Stimulated activated CD4-positive, alpha-beta T cell treated with anti-CD3 and anti-CD28 coated beads, Interleukin-12 subunit alpha, Interleukin-12 subunit beta, amount 100 ng/mL, for 48 hours (primary cell): ENCODE measurements at places on chromosomes 6 and 20.

DNA sequence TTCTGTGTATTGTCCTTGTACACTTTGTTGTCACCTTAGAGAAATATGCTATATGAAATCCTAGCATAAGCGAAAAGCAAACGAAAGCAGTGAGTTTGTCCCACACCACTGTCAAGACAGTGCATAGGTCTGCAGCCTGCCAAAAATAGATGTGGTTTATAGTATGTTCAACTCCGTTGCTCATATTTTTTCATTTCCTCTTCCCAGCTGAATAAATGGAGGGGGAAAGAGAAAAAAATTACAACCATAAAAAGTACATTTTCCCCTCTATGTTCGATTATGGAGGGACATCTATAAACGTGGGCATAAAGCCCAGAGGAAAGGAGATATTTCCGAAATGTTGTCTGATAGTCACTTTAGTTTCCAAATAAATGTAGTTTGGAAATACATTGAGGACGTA is 25.8 kb downstream of the PRL start:
- no peak for DNase-seq

- no peak for DNase-seq
Measured at GRCh38 chr6:151054306-151054705, 185.5 kb upstream of the AKAP12 start.

- DNase-seq = no peak
Measured at GRCh38 chr20:8602389-8603116, 466.3 kb upstream of the PLCB4 start.

- DNase-seq = no peak
Measured at GRCh38 chr6:95593025-95593424, 15.7 kb downstream of the MANEA start.

- no peak for DNase-seq
Measured at GRCh38 chr6:13079096-13079723, 249.1 kb downstream of the TBC1D7 start.

DNA sequence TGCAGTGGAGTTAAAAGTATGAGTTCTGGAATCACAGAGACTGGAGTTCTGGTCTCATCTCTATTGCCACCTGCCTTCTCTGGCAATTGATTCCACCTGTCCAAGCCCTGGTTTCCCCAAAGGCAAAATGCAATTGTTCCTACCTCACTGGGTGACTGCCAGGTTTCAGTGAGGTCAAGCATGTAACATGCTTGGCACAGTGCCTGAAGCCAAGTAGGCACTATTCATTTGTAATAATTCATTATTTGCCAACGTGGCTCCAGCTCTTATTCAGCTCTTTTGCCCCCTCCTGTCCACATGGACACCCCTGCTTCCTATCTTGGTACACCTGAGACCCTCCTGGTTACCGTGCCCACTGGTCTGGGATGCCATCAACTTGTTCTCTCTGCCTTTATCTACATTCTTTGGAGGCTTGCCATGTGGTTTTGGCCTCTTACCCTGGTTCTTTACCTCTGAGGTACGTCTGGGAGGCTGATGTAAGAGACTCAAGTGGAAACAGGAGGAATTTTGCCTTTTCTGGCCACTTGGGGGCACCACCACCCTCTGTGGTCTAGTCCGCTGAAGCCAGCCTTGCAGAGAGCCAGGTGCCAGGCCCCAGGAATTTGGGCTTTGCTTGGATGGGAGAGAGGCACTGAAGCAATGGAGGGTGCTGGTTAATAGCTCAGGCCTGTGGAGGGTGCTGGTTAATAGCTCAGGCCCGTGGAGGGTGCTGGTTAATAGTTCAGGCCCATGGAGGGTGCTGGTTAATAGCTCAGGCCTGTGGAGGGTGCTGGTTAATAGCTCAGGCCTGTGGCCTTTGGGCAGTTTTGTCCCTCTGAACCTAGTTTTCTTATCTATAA is 1.7 kb downstream of the KCNK15 start:
- DNase-seq = peak; percentile 70

DNA sequence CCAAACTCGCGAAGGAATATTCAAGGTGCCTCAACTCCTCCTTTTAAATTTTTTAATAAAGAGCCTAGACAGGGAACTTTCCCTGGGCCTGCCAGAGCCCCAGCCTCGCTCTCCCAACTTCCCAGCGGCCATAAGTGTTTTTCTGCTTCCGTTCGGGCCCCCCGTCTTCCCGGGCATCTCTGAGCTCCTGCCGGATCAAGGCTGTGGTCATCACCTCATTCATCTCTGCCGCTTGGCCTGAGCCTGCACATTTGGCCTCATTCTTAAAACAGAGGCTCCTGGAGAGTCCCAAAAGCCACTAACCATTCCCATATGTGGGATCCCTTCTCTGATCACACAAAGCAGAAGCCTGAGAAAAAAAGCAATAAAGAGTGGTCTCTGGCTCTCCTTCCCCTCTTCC is 969.1 kb upstream of the DEFB115 start:
- no peak for DNase-seq

DNA sequence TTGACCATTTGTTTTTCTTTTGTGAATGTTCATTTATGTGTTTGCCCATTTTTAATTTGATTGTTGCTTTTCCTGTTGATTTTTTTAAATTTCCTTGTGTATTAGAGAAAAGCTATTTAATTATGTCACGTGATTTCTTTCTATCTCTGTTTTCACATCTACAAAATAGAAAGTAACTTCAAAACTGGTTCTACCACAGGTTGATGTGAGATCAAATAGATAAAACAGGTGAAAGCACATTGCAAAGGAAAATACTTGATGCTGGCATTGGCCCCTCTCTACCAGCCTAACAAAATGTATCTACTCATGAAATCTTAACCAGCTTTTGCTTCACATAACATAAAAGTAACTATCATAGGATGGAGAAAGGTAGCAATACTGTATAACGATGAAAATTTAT is 129.2 kb downstream of the TMEM242 start:
- no peak for DNase-seq

DNA sequence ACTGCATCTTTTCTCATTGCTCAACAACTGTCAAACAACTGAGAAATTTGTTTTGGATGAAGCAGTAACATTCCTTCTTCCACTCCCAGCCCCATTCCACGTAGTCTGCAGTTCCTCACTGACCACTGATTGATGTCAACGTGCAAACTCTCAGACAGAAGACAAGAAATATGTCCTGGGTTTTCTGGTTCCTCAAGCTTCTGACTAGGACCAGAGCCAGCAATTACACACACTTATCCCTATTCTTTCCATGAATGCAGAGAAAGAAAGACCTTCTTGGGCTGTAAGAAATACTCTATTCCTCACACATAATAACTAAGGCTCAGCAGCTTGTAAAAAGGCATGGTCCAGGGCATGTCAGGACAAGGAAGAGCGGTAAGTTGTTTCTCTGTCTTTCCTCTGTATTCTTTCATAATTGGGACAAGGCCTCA is 790.1 kb upstream of the SLC35B3 start:
- no peak for DNase-seq

- DNase-seq = no peak
Measured at GRCh38 chr6:82614518-82614917, 250.9 kb downstream of the TPBG start.

- DNase-seq = peak; percentile 18
Measured at GRCh38 chr6:85464722-85465150, 14.9 kb downstream of the NT5E start.

DNA sequence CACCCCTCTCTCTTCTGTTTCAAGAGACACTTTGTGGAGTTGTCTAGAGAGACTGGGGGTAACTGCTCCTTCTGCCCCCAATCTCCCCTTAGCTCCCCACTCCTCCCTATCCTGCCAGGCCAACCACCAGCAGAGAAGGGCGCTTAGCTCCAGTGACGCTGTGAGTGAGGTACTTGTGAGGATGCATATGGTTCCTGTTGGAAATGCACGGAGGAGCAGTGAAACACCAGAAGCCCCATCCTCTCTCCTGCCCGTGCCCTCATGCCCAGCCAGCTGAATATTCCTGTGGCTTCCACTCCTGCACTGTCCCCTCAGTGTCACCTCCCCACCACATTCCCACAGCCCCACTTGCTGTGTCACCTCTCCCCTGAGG is 11.9 kb downstream of the NT5E start:
- DNase-seq = no peak

- no peak for DNase-seq
Measured at GRCh38 chr20:1282966-1283365, 16.9 kb downstream of the SNPH start.

DNA sequence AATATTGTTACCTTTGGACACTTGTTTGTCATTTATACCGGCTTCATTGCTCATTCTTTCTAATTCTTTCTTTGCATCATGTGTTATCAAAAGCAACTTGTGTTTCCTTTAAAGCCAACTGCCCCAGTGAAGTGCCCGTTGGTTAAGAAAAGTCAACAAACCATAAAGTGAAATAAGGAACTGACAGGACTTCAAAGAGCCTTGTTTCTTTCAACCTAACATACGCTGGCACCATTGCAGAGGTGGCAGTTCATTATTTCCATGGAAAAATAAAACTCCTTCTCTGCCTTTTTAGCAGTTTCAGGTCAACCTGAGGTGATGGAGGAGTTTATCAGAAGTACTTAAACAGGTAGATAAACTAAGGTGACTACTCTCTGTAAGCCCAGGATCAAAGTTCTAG is 28.8 kb downstream of the FERMT1 start:
- no peak for DNase-seq

GRCh38 chr6:160259143-160259425 is 463 bp upstream of the SLC22A2 start:
- no peak for DNase-seq

GRCh38 chr20:31662372-31662854 is 24.7 kb downstream of the COX4I2 start:
- no peak for DNase-seq

GRCh38 chr6:3227363-3228045 is at the start of gene TUBB2B:
Gene TUBB2B, minus strand, starts transcription at chr6:3227653. Its CDS starts 110 bp downstream, at chr6:3227543.
- no peak for DNase-seq

GRCh38 chr6:20631549-20631924 is 97.3 kb downstream of the CDKAL1 start:
- no peak for DNase-seq

- DNase-seq = no peak
Measured at GRCh38 chr20:444862-445426, 17.4 kb downstream of the TBC1D20 start.

DNA sequence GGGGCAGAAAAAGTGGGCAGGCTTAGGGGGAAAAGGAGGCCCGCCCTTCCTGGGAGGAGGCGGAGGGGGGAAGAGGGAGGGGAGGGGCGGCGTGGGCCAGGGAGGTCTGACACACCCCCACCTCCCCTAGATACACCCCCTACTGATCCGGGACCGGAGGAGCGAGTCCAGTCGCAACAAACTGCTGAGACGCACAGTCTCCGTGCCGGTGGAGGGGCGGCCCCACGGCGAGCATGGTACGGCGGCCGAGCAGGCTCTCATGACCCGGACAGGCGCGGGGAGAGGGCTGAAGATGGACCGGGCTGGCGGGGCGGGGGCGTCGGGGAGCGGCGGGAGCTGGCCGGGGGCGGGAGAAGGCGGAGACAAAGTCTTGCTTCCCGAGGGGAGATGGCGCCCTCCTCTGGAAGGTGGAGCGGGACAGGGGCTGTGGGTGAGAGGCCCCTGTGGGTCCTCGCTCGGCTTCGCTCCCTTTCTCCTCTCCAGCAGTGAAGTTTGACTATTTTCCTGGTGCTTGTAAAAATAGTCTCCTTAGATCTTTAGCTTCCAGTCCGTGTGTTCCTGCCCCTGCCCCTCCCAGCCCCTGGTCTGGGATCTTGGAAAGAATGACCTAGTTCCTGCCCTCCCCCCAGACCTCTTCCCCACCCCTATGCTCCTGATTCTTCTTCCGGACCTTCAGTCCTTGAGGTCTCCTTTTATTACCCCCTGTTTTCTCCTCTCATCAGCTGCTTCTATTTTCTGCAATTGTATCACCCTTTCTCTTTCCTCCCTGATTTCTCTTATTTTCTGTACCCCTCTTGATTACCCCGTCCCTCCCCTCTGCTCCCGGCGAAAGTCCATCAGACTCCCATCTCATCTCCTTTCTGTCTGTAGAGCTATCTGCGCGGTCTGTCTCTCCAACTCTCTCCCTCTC is 6.1 kb downstream of the SYNGAP1 start:
- peak; percentile 87 for DNase-seq

DNA sequence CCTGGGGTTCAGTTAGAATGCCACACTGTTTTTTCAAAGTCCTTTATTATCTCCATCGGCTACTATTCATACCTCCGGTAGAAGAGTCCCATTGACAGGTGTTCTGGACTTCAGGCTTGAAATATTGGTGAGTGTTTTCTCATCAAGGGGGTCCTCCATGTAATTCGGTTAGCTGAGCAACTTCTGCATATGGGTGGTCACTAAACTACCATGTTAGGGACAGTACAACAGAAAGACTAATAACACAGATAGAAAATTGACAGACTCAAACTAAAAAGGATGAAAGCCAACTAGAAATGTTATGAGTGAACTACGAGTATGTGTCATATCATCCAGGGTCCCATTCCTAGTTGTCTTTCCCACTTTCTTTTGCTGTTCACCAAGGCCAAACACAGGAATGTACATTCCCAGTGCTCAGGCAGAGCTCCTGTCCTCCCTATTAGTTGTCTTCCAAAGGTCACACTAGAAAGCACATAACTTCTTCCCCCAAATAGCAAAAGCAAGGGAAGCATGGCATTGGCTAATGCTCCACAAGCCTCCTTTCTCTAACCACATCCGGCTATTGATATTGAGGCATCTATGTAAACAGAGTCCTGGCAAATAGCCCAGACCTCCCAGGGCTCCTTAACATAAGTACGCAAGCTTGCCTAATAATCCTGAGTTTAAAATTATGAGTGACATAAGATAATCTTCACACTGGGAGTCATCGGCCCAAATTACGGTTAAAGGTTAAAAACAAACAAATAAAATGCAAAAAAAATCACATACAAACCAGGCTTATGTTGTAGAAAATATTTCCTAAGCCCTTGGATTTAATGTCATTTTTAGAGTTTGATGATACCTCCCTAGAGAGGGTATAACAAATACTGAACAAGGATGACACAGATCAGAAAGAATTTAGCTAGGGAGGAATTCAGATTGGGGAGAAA is 13.2 kb downstream of the CCN2 start:
- no peak for DNase-seq

GRCh38 chr6:37277001-37277409 is 19.1 kb upstream of the TMEM217 start:
- no peak for DNase-seq

DNA sequence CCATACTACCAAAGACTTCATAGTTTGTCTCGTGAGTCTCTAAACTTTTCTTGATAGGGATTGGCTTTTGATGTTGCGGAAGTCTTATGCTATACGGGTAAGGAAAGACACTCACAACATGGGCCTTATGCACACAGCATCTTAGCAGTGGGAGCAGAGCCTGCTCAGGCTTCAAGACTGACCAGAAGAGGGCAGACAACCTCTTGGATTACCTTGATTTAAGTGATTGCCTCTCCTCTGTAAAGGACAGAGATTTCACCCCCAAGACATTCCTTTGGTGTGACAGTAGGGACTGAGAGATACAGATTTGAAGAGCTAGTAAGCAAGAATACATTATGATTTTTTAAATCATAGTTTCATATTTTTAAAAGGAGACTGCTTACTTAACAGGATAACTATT is 71.0 kb upstream of the SAMD3 start:
- no peak for DNase-seq

- no peak for DNase-seq
Measured at GRCh38 chr6:48086187-48086586, 24.8 kb downstream of the PTCHD4 start.

DNA sequence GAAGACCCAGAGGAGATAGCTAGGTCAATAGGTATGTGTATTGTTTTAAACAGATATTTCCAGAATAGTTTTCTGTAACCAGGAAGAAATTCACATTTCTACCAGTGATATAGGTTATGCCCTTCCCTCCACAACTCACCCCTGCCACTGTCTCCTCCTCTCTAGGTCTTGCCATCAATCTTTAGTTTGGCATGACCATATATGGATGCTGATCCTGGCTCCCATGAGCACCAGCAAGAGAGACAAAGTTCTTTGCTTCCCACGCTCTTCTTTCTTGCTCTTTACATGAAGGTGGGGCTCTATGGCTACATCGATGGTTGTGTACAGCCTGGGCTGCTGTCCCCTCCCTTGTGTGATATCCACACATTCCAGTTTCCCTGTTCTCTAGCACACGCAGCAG is 459.4 kb upstream of the ID4 start:
- no peak for DNase-seq
